ENCODE measurements at places on chromosomes 11 and 22.

DNA sequence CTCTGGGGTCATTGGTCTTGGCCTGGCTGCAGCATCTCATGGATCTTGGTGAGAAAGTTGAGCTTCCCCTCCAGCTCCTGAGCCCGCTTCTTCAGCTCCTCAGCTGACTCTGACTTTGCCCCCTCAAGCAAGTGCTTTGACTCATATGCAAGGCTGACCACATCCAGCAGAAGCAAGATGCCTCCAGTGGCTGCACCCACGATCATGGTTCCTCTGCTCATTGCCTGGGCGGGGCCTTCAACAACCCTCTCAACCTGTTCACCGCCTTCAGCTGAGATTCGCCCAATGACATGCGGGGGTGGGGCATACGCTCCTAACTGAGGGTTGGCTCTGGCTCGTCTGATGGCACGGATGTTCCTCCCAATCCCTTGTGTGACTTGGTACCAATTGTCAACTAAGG lies 11.9 kb downstream of the APOL2 start:
- DNase-seq, result no peak

- no peak for DNase-seq
Measured at GRCh38 chr22:39815932-39816331, 77.6 kb downstream of the ENTHD1 start.

DNA sequence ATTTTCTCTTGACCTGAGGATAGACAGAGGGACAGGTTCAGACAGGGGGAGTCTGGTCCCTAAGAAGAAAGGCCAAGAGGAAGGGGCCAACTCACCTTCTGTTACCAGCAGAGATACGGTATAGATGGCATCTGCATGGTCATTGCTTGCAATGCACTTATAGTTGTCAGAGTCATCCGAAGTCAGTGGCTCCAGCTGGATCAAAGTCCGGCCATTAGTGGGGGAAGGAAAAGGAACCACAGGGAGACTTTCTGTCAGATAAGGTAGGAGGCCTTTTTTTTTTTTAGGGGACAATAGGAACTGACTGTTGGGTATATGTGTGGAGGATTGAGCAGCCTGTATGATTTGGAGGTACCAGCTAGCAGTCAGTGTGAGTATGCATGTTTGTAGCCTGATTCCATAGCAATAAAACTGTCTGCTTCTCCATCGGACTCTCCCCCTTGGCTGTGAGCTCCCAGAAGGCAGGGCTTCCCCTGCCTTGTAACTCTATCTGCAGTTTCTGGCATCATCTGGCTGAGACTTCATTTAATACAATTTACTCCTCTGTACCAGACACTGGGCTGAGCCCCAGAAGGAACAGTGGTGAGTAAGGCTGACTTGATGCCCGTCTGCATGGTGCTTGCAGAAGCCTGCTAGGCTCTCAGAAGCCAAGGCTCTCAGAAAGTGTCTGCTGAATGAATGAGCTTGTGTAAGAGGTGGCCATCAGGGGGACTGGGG lies 5.7 kb downstream of the IGSF22 start:
- DNase-seq, result no peak

- no peak for DNase-seq
Measured at GRCh38 chr11:27618281-27618915, 81.9 kb downstream of the BDNF start.

GRCh38 chr11:31141789-31142188 lies 227.8 kb downstream of the DCDC1 start:
- DNase-seq, result no peak

Measured in type B pancreatic cell (in vitro differentiated cells).